ENCODE measurements at places on chromosomes 2 and 18.

DNA sequence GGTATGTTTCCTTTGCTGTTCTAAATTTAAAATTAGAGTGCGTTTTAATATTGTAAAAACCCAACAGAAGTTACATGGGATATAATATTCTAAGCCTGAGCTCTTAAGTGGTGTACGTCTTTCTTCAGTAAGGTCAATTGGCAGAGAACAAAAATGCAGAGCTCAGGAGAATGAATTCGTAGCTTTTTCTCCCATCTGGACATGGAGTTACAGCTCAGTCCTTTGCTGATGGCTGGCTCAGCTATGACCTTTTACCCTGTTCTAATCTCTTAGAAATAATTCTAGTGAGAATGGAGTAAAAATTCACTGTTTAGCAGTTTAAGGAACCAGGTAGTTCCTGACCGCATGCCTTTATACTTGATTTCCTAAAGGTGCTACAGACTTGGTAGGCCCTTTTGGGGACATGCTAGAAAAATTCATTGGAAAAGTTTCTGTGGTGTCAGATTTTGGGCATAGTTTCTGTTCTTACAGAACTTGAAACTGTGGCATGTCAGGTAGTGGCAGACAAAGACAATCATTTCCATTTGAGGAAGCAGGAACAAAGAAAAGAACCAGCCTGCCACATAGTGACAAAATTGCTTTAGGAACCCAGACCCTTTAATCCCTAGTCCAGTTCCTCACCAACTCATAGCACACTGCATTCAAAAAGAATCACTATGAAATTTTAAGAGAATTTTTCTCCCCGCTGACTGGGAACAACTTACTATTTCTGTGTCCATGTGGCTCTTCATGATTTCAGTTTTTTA, 566.8 kb upstream of the ZNF804A start:
- no peak for DNase-seq

- no peak for DNase-seq
Observed at GRCh38 chr2:9753665-9754531, 89.4 kb upstream of the TAF1B start.

DNA sequence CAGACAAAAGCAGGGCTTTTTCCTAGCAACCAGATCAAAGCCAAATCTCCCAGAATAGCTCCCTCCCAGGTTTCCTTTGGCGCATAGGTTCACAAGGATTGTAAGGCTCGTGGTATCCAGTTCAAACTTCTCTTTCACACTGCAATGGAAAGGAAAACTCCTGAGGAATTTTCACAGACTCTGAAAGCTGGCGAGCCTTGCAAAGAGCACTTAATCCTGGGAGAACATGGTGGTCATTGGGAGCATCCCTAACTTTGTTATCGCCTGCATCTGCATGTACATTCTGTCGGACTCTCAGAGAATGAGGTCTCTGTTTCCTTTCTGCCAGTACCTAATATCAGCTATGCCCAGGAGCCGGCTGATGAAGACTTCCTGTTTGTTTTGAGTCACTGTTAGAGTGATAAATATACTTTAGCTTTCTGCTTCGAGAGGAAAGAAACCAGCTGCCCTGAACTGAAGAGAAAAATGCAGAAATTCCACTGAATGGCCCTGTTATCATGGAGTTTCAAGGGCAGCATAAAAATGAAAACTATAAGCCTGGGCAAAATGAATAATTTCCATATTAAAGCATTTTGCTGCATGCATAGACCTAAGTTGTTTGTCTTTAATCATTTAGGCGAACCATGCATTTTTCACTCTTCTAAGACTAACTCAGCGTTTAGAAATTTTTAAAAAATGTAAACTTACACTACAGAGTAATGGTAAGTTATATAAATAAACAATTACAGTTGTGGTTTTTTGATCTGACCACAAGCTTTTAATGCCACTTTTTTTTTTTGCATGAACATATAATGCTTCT, 76.4 kb upstream of the ZEB2 start:
- peak; percentile 87 for DNase-seq

DNA sequence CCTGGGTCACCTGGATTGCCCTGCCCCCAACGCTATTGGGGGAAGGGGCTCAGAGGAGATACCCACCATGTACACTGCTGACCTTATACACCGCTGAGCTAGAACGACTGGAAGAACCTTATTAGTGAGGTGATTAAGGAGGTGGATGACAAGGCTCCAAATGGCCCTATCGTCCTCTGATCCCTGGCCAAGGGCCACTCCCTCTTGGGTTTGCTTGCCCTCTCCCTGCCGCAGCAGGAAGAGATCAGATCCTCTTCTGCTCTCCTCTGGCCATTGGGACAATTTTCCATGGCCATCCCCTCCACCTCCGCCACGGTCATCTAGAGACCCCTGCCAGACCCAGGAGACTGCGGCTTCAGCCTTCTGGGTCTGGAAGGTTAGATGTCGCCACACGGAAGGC, 1.2 kb downstream of the ZNF514 start:
- no peak for DNase-seq

DNA sequence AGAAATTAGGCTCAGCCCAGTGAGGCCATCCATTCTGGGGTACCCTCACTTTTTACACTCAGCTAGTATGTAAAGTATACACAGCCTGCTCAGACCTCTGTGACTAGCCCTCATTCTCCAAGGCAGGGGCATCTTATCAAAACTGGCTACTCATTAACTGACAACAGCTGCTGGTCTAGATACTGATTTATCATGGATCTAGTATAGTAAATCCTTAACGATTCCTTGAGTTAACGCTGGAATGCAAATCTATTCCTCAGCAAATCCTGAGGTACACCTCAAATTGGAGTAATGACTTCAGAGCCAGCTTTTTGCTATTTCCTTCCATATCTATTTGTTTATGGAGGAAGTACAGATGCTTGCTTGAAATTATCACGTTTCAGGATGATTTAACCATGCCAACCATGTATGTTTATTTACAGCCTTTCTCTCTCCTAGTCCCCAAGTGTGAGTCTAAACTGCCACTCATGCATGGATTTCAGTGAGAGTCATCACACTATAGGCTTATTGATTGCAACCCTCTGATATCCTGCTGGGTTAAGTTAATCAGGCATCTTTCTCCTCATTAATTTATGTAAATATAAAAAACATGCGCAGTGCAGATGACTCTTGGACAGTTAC, 70.2 kb upstream of the DOK6 start:
- no peak for DNase-seq

GRCh38 chr2:96759548-96759947, 1.2 kb upstream of the CNNM4 start:
- no peak for DNase-seq

- peak; percentile 16 for DNase-seq
Observed at GRCh38 chr2:12761104-12761503, 44.4 kb downstream of the TRIB2 start.

GRCh38 chr18:48111587-48111986, 181.1 kb upstream of the SMAD2 start:
- no peak for DNase-seq

- peak; percentile 80 for DNase-seq
Observed at GRCh38 chr2:240595381-240596079, 9.0 kb downstream of the CAPN10 start.

GRCh38 chr2:176242276-176242675, 27.0 kb upstream of the MTX2 start:
- DNase-seq = no peak

All from hematopoietic multipotent progenitor cell treated with erythropoietin and hydrocortisone succinate and interleukin-3 and kit ligand, for 4 days (in vitro differentiated cells).